Fibroblast of the conjunctiva (primary cell): ENCODE measurements at places on chromosomes 5 and 9.
A peak's percentile ranks its signal among the peaks of the same experiment; 100 is the strongest.

DNA sequence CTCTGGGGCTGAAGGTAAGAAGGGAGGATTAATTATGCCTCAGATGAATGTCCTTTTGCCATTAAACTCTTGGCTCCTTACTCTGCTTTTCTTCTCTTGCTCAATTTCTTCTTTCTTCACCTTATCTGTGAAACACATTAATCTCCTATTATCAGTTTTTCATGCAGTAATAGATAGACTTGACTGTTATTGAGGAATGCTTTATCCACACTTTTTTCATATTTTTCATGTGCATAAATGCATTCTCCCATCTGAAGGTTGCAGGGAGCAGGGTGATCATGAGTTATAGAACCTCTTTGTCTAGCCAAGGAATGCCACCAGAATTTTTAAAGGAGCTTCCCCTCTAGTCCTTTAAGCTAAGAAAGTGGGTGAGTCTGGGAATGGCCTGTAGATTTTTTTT lies 66.4 kb upstream of the CD180 start:
- no peak for DNase-seq

DNA sequence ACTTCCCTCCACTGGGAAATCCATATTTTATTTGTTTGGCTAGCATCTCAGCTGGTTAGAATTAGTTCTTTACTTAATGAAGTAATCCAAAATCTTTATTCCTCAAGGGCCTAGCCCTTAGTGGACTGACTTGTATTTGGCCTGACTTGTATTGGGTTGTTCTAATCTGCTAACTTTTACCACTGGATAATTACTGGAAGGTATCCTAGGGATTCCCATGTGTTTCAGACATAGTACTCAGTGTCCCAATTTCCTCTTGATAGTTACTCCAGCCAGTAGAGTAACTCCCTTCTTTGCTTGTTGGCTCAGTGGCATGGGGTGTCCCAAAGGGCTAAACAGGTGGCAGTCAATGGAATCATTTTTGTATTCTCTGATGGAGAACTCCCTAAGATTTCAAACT lies 156.0 kb downstream of the DCP2 start:
- DNase-seq = no peak

DNA sequence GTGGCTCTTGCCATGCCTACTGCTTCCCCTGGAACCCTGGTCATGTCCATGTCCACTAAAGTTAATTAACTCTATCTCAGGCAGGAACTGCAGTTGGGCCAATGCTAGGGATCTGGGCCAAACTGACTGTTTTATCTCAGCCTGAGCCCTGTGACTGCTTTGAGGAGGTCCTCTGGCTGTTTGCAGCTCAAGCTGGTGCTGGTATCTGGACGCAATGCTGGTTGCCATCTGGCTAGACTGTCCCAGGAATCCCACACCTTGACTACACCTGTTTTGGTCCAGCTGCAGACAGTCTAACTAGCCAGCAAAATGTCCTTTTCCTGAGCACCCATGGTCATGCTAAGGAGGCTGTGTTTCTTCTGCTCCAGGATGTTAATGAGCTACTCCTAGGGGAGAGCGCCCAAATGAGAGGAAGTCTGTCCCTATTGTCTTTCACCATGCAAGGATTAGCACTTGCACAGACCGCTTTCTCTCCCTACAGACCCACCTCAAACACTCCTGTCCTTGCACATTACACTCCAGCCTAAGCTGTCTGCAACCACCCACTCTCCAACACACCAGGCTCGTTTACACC lies 251.0 kb downstream of the SH3GL2 start:
- no peak for DNase-seq

- no peak for DNase-seq
These were observed 151.8 kb upstream of the RAD23B start for GRCh38 chr9:107131108-107131799.

DNA sequence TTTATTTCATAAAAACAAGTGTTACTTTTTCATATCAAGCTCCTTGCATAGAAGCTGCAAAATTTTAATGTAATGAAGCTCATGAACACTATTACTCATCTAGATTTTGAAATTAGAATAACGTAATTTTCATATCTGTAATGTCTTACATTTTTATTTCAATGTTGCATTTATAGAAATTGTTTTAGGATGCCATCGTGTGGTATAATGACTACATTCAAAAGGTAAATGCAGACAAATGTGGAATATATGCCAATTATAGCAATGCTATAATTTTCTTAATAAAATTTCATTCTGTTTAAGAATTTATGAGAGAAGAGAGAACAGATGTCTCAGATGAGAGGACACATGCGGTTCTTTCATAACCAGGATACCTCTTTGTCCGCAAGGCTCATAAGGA lies 230.2 kb downstream of the TMEM232 start:
- no peak for DNase-seq

- DNase-seq = no peak
These were observed 63.9 kb downstream of the SREK1 start for GRCh38 chr5:66207800-66208561.

GRCh38 chr9:97638666-97639065 lies 5.0 kb downstream of the NCBP1 start:
- DNase-seq = no peak

- no peak for DNase-seq
These were observed 170.3 kb upstream of the PUM3 start for GRCh38 chr9:3014178-3014577.

- no peak for DNase-seq
These were observed 22.6 kb downstream of the STK10 start for GRCh38 chr5:172165465-172165864.

DNA sequence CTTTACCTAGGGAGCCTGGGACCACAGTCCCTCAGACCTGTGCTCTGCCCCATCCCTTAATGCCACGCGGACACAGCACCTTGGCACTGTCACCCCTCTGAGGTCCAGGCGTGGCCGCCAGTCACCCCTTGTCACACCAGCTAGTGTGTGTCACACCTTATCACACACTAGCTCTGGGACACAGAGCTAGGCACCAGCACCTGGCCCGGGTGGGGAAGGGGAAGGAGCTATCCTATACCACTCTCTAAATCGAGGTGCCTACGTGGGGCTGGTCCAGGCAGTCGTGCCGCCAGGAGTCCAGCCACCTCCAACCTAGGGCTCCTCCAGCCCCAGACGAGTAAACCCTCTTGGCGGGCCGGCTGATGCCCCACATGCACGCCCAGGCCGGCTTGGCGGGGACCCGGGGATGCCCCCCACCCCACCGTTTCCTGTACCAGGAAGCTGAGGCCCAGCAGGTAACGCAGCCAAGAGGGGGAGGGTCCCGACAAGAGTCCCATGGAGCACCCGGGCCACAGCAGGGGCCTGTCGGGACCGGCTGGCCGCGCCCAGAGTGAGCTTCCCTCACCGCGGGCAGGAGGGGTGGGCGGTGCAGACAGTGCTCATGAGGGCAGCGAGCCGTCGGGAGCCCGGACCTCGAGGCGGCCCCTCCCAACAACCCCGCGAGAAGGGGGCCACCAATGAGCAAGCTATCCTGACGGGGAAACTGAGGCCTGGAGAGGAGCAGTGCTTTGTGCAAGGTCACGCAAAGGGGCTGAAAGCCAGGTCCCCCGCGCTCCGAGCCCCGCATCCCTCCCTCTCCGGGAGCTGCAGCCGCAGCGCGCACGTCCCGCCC lies 550 bp downstream of the CORO2A start:
- DNase-seq = no peak

DNA sequence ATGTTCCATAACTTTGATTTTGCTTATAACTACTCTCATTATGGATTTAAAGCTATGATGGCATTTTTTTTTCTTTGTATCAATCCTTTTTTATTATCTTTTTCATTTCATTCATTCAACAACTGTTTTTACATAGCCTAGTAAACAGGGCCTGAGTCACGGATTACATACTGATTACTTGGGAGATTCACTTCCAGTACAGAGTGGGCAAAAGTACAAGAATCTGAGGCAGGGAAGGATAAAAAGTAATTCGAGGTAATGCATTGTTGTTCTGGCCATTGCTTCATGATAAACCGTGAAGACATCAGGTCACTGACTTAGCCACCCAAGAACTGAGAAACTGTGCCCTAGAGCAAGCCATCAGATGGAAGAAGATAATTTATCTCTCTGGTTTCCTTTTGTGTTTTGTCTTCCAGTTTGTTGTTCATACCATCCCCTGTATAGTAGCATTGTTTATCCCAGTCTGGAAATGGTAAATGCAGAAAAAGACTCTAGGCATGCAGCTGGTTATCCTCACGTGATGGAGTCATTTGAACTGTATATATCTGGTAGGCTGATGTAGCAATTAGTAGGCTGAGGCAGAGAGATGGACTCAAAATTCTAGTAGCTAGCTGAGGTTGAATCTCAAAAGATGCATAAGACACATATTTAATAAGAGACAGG lies 145.6 kb downstream of the CNTLN start:
- DNase-seq = peak; percentile 13

GRCh38 chr5:25579111-25579510 lies 934.3 kb upstream of the CDH10 start:
- DNase-seq = no peak

- DNase-seq = no peak
These were observed 11.8 kb upstream of the JAK2 start for GRCh38 chr9:4973246-4973645.

DNA sequence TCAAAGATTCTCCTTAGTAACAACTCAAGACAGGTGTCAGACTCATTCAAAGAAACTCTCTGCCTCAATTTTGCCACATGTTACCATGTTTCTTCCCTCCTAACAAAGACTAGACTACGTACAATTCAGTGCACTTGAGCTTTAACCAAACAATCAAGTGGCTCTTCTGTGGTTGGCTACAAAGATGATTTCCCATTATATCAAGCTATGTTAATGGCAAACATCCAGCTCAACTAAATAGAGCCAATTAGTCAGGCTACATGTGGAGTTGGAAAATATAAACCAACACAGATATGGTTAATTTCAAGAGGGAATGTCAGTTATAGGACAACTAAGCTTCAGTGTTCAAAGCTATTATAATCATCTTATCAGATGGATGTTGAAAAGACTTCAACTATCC lies 29.2 kb upstream of the ADRA1B start:
- DNase-seq = no peak

DNA sequence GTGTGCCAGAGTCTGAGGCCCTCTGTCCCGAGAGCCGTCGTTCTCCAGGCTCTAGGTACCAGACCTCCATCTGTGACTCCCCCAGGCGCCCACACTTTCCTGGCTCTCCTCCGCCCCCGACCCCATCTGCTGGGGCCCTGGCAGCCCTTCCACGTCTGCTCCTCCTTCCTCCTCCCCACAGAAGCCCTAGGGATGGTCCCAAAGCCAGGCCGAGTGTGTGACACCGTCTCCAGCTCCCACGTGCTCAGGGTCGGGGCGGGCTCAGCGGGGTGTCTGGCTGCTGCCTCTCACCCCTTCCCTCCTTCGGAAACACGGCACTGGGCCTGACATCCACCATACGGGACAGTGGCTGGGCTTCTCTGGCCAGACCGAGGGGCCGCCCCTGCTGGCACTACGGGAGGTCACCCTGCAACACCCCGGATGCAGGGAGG lies 20.5 kb upstream of the SLC6A19 start:
- DNase-seq = no peak

DNA sequence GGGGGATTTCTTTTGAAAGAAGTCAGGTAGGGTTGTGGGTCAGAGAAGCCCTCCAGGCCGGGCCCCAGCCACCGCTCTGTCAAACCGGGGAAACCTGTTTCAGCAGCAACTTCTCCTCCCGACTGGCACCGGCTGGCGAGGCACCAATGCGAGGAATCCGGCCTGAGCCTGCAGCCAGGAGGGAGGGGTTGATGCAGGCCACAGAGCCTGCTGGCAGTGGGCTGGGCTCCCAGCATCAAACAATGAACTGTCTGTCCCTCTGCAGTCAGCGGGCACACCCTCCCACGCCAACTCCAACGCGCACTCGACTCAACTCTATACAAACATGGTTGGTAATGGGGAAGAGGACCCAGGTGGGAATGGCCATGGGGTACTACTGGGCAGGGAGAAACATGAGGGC lies 12.1 kb downstream of the PCDH1 start:
- DNase-seq = no peak

DNA sequence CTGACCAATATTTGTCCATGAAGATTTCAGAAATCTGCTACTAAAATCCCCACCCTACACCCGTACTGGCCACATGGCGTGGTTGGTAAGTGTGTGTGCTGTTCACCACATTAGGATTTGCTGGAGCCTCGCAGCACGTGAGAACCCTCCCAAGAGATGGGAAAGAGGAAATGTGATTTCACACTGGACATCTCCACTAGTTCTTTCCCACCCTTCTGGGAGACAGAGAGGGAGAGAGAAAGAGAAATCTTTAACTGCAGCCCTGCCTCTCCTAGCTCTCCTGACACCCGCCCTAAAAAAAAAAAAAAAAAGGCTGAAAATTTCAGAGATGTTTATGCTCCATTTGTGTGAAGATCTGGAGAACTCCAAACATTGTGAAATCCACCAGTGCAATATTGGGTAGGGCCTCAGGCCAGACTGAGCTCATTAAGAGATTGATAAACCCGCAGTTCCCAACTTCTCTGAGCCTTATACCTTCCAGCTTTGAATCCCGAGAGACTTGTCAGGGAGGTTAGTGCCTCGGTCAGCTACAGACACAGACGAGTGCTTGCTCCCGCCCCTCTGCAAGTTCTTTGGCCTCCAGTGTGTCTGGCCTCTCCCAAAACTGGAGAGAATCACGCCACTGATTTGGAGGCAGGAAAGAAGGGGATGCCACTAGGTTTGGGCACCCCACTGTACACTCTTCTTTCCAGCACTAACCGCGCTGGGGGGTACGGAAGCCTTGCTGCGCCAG lies 1.9 kb downstream of the SPRY4 start:
- peak; percentile 49 for DNase-seq

DNA sequence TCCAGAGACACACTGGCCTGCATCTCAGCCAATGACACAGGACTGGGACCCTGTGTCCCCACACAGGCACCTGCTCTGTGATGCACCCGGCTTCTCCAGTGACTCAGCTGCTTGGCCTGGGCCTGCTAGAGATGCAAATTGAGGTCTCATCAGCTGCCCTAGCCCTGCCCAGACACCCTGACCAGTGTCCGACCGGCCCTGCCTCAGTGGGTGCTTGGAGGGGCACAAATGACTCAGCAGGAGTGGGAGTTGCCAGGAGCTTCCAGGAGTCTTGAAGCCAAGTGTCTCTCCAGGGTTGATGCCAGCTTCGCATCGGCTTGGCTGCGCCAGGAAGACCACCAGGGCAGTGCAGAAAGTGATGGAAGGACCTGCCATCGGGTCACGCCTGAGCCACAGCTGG lies 148.2 kb downstream of the ICE1 start:
- DNase-seq = no peak

- no peak for DNase-seq
These were observed 51.4 kb downstream of the CDH6 start for GRCh38 chr5:31244921-31245320.

- DNase-seq = no peak
These were observed 260.8 kb upstream of the PPP1R2B start for GRCh38 chr5:156589104-156589945.

GRCh38 chr9:126676685-126677143 lies 63.0 kb downstream of the LMX1B start:
- DNase-seq = no peak

GRCh38 chr9:16062542-16063240 lies 509.8 kb downstream of the CCDC171 start:
- peak; percentile 50 for DNase-seq

- no peak for DNase-seq
These were observed 115.7 kb upstream of the SMC2 start for GRCh38 chr9:103978396-103978795.

DNA sequence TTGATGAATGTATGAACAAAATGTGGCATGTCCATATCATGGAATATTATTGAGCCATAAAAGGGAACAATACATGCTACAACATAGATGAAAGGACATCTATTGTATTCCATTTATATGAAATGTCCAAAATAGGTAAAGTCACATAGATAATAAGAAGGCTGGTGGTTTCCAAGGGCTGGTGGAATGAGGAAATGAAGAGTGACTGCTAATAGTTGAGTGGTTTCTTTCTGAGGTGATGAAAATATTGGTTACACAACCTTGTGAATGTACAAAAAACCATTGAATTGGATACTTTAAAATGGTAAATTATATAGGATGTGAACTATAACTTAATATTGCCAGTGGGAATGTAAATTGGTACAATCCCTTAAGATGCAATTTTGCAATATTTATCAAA lies 5.2 kb downstream of the ARSB start:
- DNase-seq = no peak
